ENCODE measurements at places on chromosomes 1 and 21.

- peak; percentile 74 for DNase-seq
These were observed 104.7 kb downstream of the CAMTA1 start for GRCh38 chr1:6889875-6890480.

DNA sequence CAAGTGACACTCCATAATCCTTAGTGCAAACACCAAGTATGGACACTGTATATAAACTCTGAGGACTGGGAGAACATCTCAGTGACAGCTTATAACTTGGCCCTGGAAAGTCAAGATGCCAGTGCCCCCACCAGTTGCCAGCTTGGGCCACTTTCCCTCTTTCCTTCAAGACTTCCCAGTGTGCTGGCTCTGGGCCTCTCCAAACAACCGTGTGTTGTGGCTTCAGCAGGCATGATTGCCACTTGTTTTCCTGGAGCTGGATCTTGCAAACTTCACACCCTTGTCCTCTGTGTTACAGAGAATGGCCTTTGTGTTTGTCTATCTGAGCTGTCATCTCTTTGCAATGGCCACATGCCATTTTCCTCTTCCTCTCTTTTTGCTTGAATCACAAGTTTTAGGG, 37.0 kb downstream of the CCDC185 start:
- no peak for DNase-seq

DNA sequence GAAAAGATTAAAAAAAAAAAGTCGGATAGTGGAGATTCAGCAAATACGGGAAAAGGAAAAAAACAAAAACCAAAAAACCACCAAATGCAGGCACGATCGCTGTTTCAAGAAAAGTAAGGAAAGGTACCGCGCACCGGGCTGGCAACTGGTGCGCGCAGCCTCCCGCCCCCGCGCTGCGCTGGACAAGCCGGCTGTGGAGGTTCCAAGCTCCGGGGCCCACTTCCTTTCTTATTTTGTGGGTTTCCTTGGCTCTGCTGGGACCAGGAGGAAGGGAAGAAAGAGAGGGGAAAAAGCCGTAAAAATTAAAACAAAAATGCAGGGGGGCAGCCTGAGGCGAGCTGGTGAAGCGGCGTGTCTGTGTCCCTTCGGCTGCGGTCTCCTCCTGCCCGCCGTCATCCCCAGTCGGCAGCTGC, 233 bp downstream of the ADAMTS5 start:
- peak; percentile 38 for DNase-seq

DNA sequence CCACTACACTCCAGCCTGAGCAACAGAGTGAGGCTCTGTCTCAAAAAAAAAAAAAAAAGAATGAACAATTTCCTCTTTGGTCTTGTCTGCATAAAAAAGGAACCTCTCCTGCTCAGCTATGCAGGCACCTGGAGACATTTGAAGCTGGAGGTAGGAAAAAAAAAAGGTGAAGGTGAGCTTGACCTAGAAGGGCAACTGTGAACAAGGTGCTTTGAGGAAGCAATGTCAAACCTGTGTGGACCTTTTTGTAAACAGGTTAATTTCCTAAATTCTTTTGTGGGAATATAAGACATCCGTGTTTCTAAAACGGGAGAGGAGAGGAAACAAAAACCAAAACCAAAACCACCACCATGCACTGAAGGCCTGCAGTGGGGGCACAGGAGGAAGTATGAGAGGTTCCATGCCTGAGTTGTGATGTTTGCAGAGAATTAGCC, 77.5 kb downstream of the SLC45A1 start:
- no peak for DNase-seq

DNA sequence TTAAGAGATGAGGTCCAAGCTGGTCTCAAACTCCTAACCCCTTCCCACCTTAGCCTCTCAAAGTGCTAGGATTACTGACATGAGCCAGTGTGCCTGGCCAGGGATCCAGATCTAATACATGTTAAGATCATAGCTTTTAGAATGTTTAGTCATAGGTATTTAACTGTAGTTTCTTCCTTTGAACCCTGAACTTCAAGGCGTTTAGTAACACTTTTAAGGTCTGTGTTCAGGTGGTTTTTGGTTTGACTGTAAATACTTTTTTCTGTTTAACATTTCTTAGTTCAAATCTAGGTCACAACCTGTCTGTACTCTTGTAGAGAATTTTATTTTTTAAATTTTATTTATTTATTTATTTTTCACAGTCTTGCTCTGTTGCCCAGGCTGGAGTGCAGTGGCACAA, 28.1 kb downstream of the RAP1A start:
- no peak for DNase-seq

- DNase-seq: peak; percentile 69
These were observed 773 bp downstream of the IFNGR2 start for GRCh38 chr21:33403786-33404585.

GRCh38 chr21:46181953-46182547, 2.2 kb downstream of the SPATC1L start:
- no peak for DNase-seq

- no peak for DNase-seq
These were observed 40.3 kb downstream of the RPE65 start for GRCh38 chr1:68409426-68409825.

- DNase-seq: peak; percentile 90
These were observed 101.2 kb upstream of the COL6A1 start for GRCh38 chr21:45880097-45881068.

DNA sequence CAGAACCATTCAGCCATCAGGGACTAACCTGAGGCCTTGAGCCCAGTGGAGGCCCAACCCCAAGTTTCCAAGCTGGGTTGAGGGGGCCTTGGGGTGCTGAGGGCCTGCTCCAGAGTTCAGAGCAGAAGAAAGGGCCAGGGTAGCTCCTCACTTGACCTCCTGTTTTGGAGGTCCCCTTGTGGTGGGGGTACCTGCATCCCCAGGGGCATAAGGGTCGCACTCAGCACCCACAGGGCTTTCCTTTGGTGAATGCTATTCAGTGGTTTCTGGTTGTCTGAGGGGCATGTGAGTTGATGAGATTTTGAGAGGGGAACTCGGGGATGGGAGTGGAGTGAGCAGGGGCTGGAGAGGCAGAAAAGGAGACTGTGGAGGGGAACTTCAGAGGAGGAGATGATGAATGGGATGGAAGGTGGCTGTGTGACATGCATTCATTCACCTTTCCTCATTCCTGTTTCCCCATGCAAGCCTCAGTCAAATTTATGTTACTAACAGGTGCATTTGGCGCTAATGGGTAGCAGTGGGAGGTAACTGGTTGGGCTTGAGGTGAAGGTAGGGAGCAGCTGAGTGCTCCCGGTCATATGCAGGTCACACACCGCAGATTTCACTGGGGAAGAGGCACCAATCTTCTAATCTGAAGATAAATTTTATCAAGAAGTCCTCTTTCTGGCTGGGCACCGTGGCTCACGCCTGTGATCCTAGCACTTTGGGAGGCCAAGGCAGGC, 50.4 kb downstream of the TEX35 start:
- DNase-seq: no peak

GRCh38 chr1:92118826-92119225, 38.7 kb downstream of the BTBD8 start:
- DNase-seq: no peak

DNA sequence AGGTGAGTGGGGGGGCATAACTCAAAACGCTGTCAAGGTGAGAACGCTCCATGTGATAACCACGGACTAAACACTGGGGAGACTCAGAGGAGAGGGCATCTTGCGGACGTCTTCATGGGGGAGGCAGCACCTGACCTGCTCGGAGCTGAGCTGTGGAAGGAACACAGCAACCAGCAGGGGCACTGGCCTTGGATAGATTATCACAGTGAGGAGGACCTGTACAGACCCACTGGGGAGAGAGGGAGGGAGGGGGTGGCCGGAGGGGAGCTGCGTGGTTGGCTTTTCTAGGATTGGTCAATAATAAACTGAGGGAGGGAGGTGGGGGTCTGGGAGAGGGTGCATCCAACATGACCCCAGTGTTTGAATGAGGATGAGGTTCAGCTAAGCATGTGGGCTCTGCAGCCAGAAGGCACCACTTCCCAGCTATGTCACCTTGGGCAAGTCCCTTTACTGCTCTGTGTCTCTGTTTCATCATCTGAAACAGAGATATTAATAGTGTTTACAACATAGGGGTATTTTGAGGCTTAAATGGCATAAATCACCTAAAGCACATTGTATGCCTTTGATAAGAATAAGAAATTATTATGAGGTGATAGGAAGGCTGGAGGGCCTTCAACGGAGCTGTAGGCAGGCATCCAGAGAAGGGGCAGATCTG, 123.3 kb downstream of the GRIK3 start:
- no peak for DNase-seq

GRCh38 chr1:230011333-230012092, 55.5 kb upstream of the GALNT2 start:
- no peak for DNase-seq

GRCh38 chr1:202241376-202242079, 47.9 kb downstream of the LGR6 start:
- DNase-seq: no peak

- no peak for DNase-seq
These were observed 131.9 kb upstream of the C1orf105 start for GRCh38 chr1:172288581-172288980.

DNA sequence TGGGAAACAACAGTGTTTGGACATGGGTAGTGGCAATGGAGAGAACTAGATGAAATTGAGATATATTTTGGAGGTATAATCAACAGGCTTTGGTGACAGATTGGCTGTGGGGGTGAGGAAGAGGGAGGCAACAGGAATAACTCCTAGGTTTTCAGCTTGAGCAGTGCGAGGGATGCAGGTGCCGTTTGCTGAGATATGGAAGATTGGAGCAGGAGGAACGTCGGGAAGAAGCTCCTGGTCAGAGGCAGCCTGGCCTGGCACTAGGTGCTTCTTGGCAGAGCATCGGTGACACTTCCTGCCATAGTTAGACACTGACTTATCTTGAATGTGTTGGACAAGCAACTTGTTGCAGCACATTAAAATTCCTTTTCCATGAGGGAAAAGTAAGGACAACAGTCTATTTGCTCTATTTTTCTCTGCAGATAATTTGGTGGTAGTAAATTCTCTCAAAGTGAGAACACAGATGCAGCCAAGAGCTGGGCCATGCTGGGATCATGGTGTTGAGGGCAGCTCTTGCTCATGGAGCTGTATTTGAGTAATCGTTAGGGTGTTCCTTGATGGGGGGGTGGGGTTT, 21.5 kb upstream of the MYSM1 start:
- no peak for DNase-seq

- no peak for DNase-seq
These were observed 6.7 kb upstream of the PTGER3 start for GRCh38 chr1:71054281-71054731.

- no peak for DNase-seq
These were observed 23.9 kb downstream of the CITED4 start for GRCh38 chr1:40838045-40838979.

GRCh38 chr1:76868154-76868882, 1.0 kb downstream of the ST6GALNAC5 start:
- DNase-seq: peak; percentile 69

GRCh38 chr1:166905900-166906299, 29.8 kb upstream of the TADA1 start:
- DNase-seq: peak; percentile 32

- no peak for DNase-seq
These were observed 392.3 kb upstream of the ADAMTS5 start for GRCh38 chr21:27359141-27359540.

- peak; percentile 67 for DNase-seq
These were observed 200.3 kb upstream of the SGIP1 start for GRCh38 chr1:66333466-66334199.

DNA sequence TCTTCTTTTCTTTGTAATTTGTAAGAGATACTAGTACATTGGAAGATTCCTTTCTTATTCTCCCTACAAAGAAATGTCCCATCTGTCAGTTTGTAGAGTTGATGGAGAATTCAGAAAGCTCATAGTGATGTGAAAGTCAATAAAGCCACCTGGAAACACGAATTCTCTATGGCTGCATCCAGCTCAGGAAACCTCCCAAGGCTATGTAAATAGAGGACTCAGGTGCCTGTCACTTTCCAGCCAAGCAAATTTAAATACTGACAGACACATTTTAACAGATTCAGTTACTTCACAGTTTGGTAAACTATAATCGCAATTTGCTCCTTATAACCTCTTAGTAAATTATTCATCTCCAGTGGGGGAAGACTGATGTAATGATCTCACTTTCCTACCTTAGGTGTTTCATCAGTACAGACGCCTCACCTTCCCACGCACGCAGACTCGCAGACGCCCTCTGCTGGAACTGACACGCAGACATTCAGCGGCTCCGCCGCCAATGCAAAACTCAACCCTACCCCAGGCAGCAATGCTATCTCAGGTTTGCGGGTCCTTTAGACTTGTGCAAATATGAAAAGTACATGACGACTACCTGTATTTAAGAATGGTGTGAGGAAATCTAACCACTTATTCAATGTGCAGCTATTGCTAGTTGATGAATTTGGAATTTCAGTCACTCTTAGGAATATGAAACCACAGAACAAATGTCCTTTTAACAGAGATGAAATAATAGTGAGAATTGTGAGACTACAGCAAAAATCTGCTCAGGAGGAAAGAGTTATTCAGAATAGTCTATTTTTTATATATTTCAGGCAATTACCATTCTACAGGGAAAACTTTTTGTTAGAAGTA, 60.6 kb downstream of the PTPRC start:
- DNase-seq: peak; percentile 66
